ENCODE measurements at places on chromosomes 5 and 9.

DNA sequence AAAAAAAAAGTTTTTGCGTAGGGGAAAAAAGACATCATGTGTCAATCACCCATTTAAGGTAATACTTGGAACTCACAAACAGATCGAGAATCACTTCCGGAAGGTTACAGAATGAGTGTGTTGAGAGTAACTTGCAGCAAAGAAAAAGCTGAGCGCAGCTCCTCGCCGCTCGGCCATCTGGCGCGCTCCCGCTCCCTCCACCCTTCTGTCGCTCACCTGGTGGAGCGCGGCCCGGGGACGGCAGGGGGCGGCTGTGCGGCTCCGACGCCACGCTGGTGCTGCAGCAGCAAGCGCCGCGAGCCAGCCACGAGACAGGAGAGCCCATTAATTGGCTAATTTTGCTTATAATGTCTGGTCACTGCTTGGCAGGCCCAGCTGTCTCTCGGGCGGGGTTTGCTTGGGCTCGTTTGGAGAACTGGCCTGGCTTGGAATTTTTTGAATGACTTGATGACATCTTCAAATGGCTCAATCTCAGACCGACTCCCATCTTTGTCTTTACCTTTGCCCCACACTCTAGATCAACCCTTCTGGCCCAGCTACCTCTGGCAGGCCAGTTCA lies 601.8 kb downstream of the CCDC171 start:
- DNase-seq = no peak

GRCh38 chr9:89593727-89594427 lies 10.9 kb upstream of the GADD45G start:
- peak; percentile 28 for DNase-seq

- no peak for DNase-seq
These were observed 97.5 kb downstream of the HTR4 start for GRCh38 chr5:148556835-148557234.

GRCh38 chr9:125631391-125632085 lies 75.5 kb downstream of the MAPKAP1 start:
- no peak for DNase-seq

DNA sequence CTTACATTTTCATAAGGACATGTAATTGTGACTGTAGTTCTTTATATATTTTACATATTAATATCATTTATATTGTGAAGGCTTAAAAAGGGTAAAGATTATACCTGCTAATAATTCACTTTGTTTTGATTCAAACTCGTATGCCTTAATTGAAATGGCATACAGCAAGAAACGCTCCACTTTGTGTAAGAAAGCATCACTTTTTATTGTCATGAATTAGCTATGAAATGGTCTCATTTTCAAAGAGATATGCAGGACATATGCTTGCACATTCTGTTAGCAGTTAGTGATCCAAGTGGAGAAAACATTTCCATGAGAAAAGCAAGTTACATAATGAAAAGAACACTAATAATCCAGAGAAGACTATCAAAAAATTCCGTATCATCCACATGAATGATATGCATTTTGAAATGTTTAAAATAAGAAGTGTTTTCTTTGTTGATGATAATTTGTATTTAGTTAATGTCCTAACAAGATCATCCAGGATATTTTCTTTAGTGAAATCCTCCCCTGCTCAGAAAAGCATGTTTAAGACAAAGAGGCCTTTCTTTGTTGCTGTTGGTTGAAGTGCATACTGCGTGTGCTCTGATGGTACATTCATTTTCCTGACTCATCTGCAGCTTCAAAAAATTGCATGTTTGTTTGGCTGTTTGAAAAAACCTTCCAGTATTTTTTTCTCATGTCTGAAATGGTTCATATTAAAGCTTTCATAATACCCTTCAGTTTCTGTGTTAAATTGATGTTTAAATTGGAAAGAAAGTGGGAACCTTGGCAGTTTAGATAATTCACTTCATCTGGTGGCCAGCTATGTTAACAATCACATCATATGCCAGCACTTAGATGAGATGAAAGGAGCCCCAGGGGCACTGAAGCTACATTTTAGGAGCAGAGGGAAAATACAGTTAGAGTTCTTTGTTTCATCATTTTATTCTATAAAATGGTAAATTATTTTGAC lies 242.2 kb downstream of the CSNK1G3 start:
- no peak for DNase-seq

DNA sequence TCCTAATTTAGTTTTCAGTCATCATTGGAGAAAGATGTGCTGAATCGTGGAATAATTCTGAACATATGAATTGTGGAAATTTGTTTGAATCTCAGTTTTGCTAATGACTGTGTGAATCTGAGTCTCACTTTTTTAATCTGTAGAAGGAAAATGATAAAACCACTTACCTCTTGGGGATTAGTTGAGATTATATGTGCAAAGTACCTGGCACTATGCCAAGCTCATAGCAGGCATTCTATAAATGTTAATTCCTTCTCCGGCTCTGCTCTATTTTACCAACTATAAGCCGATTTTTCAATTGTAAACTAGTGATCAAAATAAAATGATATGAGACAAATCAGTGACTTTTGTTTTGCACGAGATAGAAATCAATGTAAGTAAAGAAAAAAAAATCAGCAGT lies 290.8 kb downstream of the TRPM3 start:
- no peak for DNase-seq

- DNase-seq = no peak
These were observed 221.8 kb downstream of the MEF2C start for GRCh38 chr5:88660947-88661805.

DNA sequence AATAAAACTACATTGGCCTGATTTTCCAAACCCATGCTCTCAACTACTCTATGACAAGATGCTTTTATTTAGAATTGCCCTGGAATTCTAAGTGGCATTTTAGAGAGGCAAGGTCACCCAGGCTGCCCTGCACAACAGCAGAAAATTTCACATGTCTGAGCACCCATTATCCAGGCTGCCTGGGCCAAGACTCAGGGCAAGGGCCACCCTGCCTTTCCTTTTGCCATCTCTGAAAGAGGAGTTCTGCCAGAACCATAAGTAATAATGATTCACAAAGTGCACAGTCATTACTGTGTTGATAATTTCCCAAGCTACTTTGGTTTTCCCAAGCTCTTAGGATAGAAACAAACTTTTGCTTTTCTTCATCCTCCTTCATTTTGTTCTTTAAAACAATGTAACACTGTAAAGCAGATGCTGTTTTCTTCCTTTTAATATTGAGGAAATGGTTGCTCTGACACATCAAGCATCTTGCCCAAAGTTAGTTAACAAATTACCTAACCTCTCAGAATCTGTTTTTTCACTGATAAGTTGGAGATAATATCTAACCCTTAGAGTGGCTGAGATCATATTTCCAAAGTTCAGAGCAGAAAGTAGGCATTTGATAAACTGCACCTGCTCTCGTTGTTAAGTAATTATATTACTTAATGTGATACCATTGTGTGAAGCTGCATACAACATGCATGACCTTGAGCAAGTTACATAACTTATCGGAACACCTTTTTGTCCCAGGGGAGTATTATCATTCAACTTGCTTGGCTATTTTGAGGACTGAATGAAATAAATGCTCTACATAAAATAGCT lies 325.6 kb downstream of the PRELID2 start:
- DNase-seq = no peak

GRCh38 chr5:157568720-157569119 lies 6.9 kb downstream of the ADAM19 start:
- no peak for DNase-seq

Measured in stimulated activated CD8-positive, alpha-beta memory T cell treated with anti-CD3 and anti-CD28 coated beads, Interleukin-2, amount 100 ng/mL, for 1 hour (primary cell).